ENCODE measurements at places on chromosomes 2 and 18. TPM values are rescaled to one million over a fixed set of nuclear protein-coding genes. Genes with fewer than 3 reads are reported as not detected.
A peak's percentile ranks its signal among the peaks of the same experiment; 100 is the strongest.

DNA sequence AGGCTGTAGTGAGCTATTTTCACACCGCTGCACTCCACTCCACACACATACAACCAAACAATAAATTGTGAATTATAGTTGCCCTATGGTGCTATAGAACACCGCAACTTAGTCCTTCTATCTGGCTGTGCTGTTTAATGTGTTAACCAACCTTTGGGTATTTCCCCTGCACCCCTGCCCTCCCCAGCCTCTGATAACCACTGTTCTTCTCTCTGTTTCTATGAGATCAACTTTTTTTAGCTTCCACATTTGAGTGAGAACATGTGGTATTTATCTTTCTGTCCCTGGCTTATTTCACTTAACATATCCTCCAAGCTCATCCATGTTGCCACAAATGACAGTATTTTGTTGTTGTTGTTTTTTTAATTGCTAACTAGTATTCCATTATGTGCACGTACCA, 32.5 kb downstream of the TET3 start:
- DNase-seq: no peak

DNA sequence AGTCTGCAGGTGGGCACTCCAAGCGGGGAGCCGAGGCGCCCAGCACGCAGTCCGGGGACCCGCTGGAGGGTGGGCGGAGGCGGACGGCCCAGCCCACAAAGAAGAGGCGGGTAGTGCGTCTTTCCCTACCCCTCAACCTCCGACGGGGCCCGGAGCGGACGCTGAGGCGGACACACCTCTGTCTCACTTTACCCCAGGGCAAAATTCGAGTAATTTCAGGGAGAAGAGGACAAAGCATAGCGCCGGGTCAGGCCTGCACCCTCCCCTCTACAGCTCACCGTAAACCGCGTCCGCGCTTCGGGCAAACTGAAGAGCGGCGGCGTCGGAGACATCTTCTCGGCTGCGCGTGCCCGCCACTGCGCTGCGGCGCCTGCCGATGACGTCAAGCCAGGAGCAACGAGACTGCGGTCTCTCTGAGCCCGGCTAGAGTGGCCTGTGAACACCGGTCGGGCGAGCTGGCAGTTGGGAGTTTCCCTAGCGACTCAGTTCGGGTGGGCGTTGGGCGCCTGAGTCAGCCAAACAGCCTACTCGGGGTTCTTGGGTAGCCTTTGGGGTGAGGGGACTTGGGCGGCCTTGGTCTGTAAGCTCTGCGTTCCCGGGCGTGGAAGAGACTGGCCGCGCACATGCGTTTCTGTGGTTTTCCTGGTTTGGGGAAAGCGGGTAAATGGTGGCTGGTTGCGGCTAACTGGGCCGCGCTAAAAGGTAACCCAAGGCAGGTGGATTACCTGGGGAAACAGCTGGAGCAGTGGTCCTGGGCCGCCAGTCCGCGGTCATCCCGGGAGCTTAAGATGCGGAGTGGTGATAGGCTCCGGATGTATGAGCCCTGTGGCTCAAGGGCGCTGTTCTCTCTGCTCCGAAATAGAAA, at the start of gene THOC1:
THOC1 (minus strand) TSS at position 360 of the 865 bp plus-strand sequence; CDS start at position 332, 28 bp downstream.
- DNase-seq: peak; percentile 94

GRCh38 chr2:237722616-237723015, 76.0 kb upstream of the RBM44 start:
- DNase-seq: no peak

DNA sequence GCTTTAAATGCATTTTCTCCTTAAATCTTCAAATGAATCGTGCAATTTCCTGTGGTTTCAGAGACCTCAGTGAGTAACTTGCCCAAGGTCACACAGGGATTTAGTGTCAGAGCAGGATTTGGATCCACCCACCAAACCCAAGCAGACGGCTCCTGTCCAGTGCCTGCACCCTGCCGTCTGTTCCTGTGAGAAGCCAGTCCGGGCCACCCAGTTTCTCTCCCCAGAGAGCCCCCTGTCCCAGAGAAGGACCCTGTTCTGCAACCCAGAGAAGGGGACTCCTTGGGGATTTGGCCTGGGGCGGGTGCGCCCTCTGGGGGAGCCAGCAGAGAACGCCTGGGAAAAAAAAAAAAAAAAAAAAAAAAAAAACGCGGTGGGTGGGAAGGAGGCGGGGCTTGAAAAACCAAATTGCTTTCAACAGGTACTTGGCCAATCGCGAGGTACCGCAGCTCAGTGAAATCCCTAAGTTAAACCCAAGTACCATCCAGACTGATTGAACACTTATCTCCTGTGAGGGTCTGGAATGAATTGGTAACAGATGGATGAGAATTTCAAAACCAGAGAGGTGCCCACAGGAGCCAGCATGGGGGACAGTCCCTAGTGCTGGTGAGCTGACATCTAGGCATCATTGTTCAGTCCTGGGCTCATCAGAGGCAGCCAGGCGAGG, 30.9 kb upstream of the REEP1 start:
- DNase-seq: peak; percentile 20

- no peak for DNase-seq
Measured at GRCh38 chr2:96325041-96325883, at the start of gene ITPRIPL1. Gene ITPRIPL1, plus strand, starts transcription at chr2:96325317. Its CDS starts 523 bp downstream, at chr2:96325840.

DNA sequence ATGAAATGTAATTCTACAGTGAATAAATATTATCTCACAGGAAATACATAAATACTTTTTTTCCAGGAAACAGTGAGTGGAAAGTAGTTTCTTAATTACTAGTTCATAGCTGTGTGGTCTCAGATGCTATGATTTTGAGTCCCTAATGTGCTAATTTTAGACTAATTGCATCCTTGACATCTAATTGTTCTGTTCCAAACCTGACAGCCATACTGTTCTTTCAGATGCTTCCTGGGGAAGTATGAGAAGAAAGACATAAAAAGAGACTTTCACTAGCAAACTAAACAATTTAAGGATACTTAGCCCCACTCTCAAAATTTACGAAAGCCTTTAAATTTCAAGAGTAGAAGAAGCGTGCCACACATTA, 350.9 kb upstream of the CDH20 start:
- DNase-seq: no peak

DNA sequence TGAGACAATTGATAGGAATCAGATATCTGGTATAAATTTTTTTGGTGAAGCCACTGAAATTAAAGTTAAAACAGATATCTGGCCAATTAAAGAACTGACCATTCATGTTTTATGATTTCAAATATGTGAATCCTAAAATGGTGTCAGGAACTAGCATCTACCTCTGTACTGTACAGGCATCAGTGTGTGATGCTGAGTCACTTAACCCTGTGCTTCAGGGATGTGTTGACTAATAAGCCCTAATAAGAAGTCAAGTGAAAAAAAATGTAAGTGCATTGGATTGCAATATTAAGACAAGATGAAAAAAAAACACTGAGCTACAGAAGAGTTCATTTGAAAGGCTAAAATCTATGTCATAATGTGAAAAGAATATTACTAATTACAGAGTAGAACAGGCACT, 9.1 kb upstream of the UNC80 start:
- DNase-seq: no peak

- no peak for DNase-seq
Measured at GRCh38 chr2:24985511-24985910, 13.8 kb upstream of the DNAJC27 start.

DNA sequence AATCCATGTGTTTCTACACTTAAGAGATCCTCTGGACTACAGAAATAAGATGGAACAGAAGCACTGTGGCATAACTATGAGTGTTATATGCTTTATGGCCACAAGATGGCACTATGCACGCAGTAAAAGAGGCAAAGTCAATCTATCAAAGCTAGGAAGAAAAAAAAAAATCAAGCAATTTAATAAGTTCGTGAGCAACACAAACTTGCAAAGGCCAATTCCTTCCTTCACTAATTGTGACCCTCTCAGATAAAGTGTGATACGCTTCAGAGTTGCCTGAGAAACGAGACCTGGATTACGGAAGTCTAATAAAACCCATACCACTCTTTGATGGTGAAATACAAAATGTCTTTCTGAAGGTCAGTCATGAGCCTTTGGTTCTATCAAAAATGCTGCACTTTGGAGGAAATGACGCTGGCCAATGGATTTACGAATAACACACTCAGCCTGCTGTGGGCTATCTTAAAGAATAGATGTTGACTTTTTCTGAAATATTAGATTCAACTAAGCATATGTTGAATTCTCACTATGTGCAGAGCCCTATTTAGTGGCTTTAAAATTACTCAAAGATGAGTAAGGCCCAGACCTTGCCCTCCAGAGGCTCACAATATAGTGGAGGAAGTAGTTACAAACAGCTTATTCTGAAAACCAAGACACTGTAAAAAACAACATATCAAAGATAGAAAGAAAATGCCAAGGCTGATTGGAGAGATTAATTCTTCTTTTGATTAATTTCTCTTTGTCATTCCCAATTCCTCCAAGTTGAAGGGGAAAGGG, 35.5 kb upstream of the TTR start:
- peak; percentile 56 for DNase-seq

DNA sequence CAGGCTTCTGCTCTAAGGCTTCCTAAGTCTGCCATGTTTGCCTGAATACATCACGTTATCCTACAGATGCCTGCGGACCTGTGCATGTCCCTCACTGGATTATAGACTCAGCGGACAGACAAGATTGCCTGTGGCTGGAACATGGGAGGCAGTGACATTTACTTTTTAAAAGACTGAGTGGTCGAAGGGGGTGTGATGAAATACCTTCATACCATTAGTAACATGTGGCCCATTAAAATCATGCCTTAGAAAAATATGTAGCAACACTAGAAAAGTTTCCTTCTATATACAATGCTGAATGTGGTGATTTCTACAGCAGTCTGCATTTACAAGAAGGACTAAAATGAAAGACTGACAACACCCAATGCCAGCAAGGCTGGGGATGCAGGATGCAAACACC, 154.4 kb downstream of the ASB1 start:
- no peak for DNase-seq

DNA sequence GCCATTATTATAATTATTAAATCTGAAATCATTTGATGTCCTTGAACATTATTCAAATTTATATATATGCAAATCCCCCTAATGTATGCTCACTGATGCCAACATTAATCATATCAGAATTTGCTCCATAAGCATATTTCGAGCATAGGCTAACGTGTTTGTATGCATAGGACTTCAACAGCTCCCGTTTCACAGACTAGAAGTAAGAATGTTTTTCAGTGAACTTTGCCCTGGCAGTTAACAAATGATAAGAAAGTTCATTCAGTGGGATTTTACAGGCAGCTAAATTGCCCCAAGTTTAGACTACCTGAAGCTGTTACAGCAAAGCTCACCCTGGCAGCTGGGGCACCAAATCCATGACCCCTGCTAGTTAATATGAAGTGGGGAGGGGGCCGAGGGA, 272.0 kb downstream of the LNPK start:
- DNase-seq: no peak

DNA sequence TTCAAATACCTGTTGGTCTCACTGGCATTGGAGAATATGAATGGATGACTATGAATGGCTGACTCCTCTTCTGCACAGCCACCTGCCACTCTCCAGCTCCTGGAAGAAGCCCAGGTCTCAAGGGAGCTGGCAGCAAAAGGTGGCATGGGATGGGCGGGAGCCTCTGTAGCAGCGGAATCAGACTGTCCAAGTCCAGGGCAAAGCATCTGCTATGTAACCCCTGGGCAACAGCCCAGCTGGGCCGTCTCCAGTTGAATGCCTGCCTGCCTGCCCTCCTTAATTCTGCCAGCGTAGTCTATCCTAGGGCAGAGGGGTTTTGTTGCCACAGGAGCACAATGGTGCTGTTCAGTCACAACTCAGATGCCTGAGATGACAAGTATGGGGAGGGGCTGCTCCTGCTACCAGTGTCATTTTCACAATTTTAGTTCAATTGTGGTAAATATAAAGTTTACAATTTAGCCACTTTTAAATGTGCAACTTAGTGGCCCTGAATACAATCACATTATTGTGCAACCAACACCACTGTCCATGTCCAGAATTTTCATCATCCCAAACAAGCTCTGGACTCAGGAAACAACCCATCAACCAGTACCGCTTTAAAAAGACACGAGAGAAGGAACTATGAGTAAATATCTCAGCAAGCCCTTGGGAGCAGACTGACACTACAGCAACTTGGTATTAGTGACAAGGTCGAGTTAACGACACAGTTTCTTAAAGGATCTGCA, 115.2 kb downstream of the MYO5B start:
- DNase-seq: no peak

DNA sequence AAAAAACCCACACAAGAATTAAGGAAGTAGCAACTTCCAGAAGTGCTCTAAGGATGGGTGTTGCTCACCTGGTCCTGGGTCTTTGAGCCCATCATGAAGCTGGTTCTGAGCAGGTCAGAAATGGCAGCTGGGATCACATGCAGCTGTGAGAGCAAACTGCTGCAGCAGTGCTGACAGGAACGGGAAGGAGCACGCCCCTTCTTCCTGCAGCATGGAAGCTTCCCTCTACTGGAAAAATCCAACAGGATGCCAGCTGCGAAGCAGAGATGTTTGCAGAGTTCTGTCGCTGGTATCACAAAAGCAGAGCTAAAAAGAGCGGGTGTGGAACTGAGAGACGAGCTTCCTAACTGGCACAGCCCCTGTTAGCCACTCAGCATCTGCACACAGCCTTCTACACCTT, 33.7 kb downstream of the EIF4E2 start:
- no peak for DNase-seq

- peak; percentile 32 for DNase-seq
Measured at GRCh38 chr18:49020621-49021021, 69.9 kb upstream of the SMAD7 start.

Gene MMADHC
- 156 TPM for polyA plus RNA-seq

Gene APOB
- polyA plus RNA-seq: not detected

Gene TWIST2
- polyA plus RNA-seq: 85.2 TPM

Gene IL36RN
- not detected for polyA plus RNA-seq

Gene AGXT
- not detected for polyA plus RNA-seq

Gene ZSWIM2
- polyA plus RNA-seq: 0.15 TPM

Measured in fibroblast of lung (primary cell).